RWPE1 (cell line): ENCODE measurements at places on chromosomes 3 and 15.

GRCh38 chr15:68843425-68844311 is 23.0 kb upstream of the ANP32A start:
- DNase-seq = no peak

DNA sequence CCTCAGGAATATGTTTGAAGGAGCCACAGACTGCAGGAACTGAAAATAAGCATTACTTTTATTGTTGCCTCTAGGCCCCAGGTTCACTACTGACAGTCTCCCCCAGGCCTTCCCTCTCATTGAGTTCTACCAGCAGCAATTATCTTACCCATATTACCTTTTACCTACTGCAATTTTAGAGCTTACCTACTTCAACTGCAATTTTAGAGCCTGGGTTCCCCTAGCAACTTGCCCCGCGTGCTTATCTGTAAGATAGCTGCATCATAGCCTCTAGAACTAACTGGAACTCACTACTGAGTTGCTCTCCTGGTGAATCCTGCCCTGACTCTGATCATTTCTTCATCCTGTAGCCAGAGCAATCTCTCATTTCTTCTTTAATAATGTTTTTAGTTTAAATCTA is 29.2 kb upstream of the WWTR1 start:
- no peak for DNase-seq

GRCh38 chr3:82078246-82078645 is 316.8 kb upstream of the GBE1 start:
- DNase-seq = no peak

- peak; percentile 86 for DNase-seq
Measured at GRCh38 chr15:81265944-81266775, 57.8 kb downstream of the STARD5 start.

GRCh38 chr3:108047987-108048386 is 42.8 kb downstream of the CD47 start:
- DNase-seq = no peak

- peak; percentile 61 for DNase-seq
Measured at GRCh38 chr3:51974963-51975851, at the start of gene ABHD14A. ABHD14A (plus strand) TSS chr3:51975064; CDS start chr3:51975136, 72 bp downstream.

DNA sequence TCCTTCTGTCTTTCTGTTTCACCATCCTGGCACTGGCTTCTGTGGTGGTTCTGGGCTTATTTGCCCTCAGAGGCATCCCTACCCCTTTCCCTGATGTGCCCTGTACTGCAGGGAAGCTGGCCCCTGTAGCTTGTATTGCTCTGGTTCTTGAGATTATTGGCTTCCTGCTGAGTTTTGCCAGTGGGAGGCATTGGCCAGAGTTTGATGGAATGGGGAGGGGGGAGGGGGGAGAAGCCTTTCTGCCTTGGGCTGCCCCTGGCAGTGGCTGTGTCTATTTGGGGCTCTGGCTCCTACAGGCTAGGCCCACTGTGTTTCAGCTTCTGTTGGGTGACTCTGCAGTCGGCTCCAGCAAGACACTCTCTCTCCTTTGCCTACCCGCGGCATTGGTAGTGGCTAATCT is 41.6 kb upstream of the SEMA6D start:
- DNase-seq = no peak

DNA sequence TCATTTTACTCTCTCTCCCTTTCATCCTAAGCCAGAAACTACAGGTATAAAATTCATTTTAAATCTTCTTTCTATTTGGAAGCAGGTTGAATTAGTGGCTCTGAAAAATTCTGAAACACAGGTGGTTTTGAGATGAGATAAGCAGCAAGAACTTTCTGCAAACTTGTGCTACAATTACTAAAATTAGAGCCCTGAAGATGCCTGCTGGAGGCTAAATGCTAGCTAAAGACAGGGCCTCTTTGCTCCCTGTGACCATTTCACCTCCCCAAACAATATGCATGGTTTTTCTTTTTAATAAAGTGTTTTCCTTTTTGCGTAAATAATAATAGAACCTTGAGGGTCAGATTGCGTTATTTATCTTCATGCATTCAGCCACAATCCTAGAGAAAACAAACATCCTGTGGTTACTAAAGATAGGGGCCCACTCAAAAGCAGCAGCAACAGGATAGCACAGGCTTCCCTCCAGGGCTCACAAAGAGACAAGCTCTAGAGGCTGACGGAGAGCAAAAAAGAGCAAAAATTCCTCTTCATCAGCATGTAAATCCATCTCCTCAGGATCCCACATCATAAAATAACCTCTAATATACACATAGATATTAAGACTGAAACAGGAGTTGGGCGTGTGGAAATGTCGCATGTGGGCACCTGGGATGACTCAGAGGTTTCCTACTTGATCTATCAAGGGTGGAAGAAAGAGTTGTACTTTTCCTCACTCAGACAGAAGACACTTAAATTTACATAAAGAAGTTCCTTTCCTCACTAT is 26.5 kb upstream of the CP start:
- no peak for DNase-seq

GRCh38 chr3:94778814-94779494 is 716.1 kb downstream of the NSUN3 start:
- no peak for DNase-seq

- no peak for DNase-seq
Measured at GRCh38 chr3:79012946-79013362, 754.8 kb downstream of the ROBO1 start.

DNA sequence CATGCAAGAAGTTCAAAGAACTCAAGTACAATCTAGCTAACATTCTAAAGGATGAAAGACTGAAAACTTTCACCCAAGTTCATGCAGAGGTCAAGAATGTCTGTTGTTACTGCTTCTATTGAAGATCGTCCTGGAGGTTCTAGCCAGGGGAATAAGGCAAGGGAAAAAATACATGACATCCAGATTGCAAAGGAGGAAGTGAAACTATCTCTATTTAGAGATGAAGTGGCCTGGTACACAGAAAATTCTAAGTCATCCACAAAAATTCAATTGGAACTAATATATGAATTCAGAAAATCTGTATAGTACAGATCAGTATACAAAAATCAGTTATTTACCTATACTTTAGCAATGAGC is 693.0 kb downstream of the NR2F2 start:
- DNase-seq = no peak

- DNase-seq = no peak
Measured at GRCh38 chr3:32120471-32120870, 14.1 kb downstream of the GPD1L start.
